ENCODE measurements at places on chromosomes 5 and 9. TPM values are rescaled to one million over a fixed set of nuclear protein-coding genes. Genes with fewer than 3 reads are reported as not detected.

The SPINK4 gene
- not detected for total RNA-seq

GRCh38 chr9:69199769-69200470 lies 25.8 kb downstream of the TJP2 start:
- H3K36me3 ChIP-seq: no peaks in the 10 kb centered on the region
- H3K27me3 ChIP-seq: no peaks in the 10 kb centered on the region
- no peak overlapping the region for H3K27ac ChIP-seq
- no peak overlapping the region for H3K4me3 ChIP-seq

GRCh38 chr9:89166852-89167251 lies 11.8 kb downstream of the SHC3 start:
- H3K4me3 ChIP-seq: no peak overlapping the region
- no peak overlapping the region for H3K27ac ChIP-seq
- no peaks in the 10 kb centered on the region for H3K4me1 ChIP-seq
- no peak for DNase-seq
- no peaks in the 10 kb centered on the region for H3K36me3 ChIP-seq

GRCh38 chr9:122127396-122127798 lies 32.2 kb downstream of the NDUFA8 start:
- no peak for DNase-seq
- peaks cover 10% of the 10 kb centered on the region for H3K4me1 ChIP-seq
- H3K36me3 ChIP-seq: no peaks in the 10 kb centered on the region
- H3K4me3 ChIP-seq: no peak overlapping the region
- H3K27ac ChIP-seq: no peak overlapping the region

DNA sequence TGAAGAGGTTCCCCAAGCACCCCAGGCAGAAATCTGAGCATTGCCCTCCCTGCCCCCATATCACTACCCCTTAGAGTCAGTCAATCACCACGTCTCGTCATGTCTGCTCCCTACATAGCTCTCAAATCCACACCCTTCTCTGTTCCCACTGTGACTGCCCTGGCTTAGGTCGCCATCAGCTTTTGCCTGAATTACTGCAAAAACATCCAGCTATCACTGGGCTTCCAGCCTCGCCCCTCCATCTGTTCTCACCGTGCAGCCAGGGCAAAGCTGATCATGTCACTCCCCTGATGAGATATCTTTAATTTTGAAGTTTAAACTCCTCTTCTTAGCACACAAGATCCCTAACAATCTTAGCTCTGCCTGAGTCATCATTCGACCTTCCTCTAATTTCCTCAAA lies 89.6 kb upstream of the TBC1D2 start:
- no peaks in the 10 kb centered on the region for H3K36me3 ChIP-seq
- no peak overlapping the region for H3K4me3 ChIP-seq
- H3K27ac ChIP-seq: no peak overlapping the region
- no peaks in the 10 kb centered on the region for H3K4me1 ChIP-seq

- no peak overlapping the region for H3K4me3 ChIP-seq
- peaks cover 6% of the 10 kb centered on the region for H3K4me1 ChIP-seq
- no peaks in the 10 kb centered on the region for H3K36me3 ChIP-seq
- H3K27me3 ChIP-seq: no peaks in the 10 kb centered on the region
- peak; percentile 86 for DNase-seq
Observed at GRCh38 chr9:91255327-91255726, 106.4 kb downstream of the AUH start.

DNA sequence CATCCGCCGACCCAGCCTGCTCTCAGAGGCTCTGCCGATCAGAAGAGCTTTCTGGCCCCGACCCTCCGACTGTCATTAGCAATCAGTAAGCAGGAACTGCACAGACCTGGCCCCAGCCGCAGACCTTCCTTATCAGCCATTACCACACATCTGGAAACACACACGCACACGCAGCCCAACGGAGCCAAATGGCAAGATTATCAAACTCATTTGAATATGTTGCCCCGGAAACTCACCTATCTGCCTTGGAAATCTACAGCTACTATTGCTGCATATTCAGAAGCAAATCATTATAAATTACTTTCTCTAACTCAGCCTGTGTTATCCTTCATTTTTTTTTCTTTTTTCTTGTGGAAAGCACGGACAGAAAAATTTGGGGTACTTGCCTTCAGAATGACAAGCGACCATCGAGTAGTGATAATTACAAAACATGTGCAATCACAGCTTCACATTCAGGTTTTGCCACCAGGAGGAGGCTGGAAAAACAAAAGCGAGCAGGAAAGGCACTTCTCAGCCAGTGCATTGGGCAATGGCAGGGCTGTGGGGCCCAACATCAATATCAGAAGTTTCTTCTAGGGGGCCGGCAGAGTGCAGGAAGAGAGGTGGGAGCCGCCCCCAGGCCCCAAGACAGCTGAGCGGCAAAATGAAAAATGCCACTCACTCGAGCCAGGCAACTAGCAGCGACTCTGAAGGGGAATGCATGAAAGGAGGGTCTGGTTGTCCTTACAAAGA lies 122.3 kb downstream of the VAV2 start:
- peak; percentile 58 for DNase-seq
- H3K4me3 ChIP-seq: no peak overlapping the region
- H3K36me3 ChIP-seq: no peaks in the 10 kb centered on the region
- H3K27me3 ChIP-seq: no peaks in the 10 kb centered on the region
- peaks cover 2% of the 10 kb centered on the region for H3K4me1 ChIP-seq

- H3K27me3 ChIP-seq: no peaks in the 10 kb centered on the region
- no peaks in the 10 kb centered on the region for H3K4me1 ChIP-seq
- H3K36me3 ChIP-seq: no peaks in the 10 kb centered on the region
- no peak for DNase-seq
Observed at GRCh38 chr5:168324859-168325630, 33.6 kb downstream of the WWC1 start.

- DNase-seq: no peak
- no peak overlapping the region for H3K4me3 ChIP-seq
- H3K4me1 ChIP-seq: no peaks in the 10 kb centered on the region
- H3K27me3 ChIP-seq: no peaks in the 10 kb centered on the region
- no peaks in the 10 kb centered on the region for H3K36me3 ChIP-seq
Observed at GRCh38 chr5:149765932-149766331, 35.8 kb downstream of the PPARGC1B start.

The SPATA31C1 gene
- total RNA-seq: not detected

DNA sequence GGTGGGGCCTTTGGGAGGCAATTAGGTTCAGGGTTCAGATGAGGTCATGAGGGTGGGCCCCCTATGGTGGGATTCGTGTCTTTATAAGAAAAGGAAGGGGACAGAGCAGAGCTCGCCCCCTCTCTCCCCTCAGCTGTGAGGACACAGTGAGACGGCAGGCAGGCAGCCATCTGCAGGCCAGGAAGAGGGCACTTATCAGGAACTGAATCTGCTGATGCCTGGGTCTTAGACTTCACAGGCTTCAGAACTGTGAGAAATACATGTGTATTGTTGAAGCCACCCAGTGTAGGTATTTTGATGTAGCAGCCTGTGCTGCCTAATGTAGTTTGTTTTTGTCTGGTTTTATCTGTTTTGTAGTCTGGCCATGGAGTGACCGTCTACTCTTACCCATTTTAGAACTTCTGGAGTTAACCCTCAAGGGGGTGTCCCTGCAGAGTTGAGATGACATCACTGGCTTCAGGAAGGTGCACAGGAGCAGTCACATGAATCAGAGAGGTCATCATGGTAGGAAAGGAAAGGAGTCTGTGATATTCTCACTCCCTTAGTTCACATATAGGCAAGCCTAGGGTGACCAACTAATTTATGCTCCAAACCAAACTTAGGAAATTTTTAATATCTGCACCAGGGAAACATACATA lies 71.0 kb downstream of the LRRC70 start:
- no peaks in the 10 kb centered on the region for H3K36me3 ChIP-seq
- H3K27me3 ChIP-seq: no peaks in the 10 kb centered on the region
- no peak for DNase-seq
- no peak overlapping the region for H3K4me3 ChIP-seq
- no peak overlapping the region for H3K27ac ChIP-seq

DNA sequence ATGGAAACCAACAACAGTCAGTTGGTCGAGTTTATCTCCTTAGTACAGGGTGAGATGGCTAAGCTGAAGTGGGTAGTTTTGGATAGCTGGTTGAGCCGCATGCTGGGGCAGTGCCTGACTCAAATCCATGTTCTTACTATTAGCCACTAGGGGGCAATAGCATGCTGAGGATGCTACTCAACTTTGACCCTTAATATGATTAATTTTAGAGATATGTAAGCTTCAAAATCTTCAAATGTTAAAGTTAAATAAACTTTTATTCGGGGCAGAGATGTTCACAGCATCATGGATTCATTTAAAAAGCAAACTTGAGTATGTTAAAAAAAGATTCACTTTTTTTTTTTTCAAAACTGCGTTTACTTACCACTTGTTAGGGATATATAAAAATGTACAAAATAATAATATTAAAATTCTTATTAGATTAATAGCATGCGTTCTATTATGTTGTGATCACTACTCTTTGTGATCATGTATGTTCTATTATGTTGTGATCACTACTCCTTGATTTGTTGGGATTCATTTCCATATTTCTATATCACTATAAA lies 57.0 kb downstream of the C9orf153 start:
- peak; percentile 69 for DNase-seq
- H3K4me3 ChIP-seq: no peak overlapping the region
- H3K27ac ChIP-seq: no peak overlapping the region
- H3K36me3 ChIP-seq: no peaks in the 10 kb centered on the region
- H3K4me1 ChIP-seq: no peaks in the 10 kb centered on the region

DNA sequence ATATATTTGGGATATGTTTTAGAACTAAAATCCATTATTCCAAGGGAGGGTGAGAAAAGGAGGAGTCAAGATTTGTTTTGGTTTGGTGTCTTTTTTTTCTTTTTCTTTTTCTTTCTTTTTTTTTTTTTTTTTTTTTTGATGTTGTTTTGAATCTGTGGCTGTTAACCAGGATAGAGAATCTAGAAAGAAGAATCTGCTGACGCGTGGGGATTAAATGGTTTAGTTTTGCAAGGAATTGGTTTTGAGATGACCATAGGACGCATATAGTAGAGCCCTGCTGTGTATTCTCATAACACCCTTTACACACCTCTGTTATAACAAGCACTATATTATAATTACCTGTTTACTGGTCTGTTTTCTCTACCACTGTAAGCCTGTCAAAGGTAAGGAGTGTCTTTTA lies 9.4 kb downstream of the RABGAP1 start:
- no peaks in the 10 kb centered on the region for H3K36me3 ChIP-seq
- H3K27ac ChIP-seq: no peak overlapping the region
- H3K4me3 ChIP-seq: no peak overlapping the region
- DNase-seq: no peak
- H3K27me3 ChIP-seq: no peaks in the 10 kb centered on the region
- H3K4me1 ChIP-seq: peaks cover 2% of the 10 kb centered on the region

- no peaks in the 10 kb centered on the region for H3K36me3 ChIP-seq
- H3K27ac ChIP-seq: no peak overlapping the region
- peak; percentile 22 for DNase-seq
- no peak overlapping the region for H3K4me3 ChIP-seq
- no peaks in the 10 kb centered on the region for H3K27me3 ChIP-seq
Observed at GRCh38 chr5:17365811-17366138, 132.3 kb upstream of the TAF11L2 start.

The PCDHGA8 gene
- 2.6 TPM for total RNA-seq

The SPINK13 gene
- not detected for total RNA-seq

GRCh38 chr5:168022446-168023169 lies 268.8 kb upstream of the WWC1 start:
- no peaks in the 10 kb centered on the region for H3K27me3 ChIP-seq
- H3K27ac ChIP-seq: no peak overlapping the region
- H3K4me3 ChIP-seq: no peak overlapping the region
- no peaks in the 10 kb centered on the region for H3K4me1 ChIP-seq
- no peaks in the 10 kb centered on the region for H3K36me3 ChIP-seq
- DNase-seq: no peak

DNA sequence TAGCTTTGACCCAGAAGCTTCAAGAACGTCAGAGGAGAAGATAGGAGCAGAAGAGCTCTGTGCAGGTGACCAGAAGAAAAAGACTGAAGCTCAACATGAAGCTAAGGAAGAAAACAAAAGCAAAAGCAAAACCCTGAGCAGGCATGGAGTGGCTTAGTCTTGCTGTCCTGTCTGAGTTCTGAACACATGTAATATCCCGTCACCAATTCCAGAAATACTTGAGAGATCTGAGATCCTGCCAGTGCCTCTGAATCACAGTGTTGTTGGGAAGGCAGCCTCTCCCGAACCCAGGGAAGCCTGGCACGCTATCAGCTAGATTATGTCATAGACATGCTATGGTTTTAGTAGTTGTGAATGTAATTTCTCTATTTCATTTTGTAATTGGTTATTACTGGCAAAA lies 235.7 kb downstream of the ICE1 start:
- no peak overlapping the region for H3K4me3 ChIP-seq
- H3K4me1 ChIP-seq: no peaks in the 10 kb centered on the region
- H3K27me3 ChIP-seq: no peaks in the 10 kb centered on the region
- no peaks in the 10 kb centered on the region for H3K36me3 ChIP-seq
- H3K27ac ChIP-seq: no peak overlapping the region

The PBX3 gene
- 22.1 TPM for total RNA-seq

DNA sequence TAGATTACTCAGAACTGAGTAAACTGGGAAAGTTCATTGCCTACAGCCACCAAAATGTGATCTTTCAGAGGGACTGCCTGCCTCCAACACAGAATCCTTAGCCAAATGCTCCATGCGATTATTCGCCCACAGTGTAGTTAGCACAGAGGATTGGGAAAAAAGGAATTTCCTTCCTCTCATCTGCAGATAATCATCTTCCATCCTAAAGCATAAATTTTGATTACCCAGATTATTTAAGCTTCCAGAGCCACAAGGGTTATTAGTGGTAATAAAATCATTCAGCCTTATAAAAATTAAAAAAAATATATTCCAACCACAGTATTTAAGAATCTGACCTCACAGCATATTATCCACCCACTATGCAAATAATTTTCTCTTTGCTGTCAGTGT lies 285.3 kb upstream of the GRAMD2B start:
- H3K4me1 ChIP-seq: no peaks in the 10 kb centered on the region
- H3K27ac ChIP-seq: no peak overlapping the region
- peak; percentile 73 for DNase-seq
- H3K27me3 ChIP-seq: no peaks in the 10 kb centered on the region
- no peak overlapping the region for H3K4me3 ChIP-seq

The BHMT2 gene
- 20.3 TPM for total RNA-seq

The HDAC3 gene
- 45.7 TPM for total RNA-seq

- H3K4me1 ChIP-seq: peaks cover 3% of the 10 kb centered on the region
- H3K36me3 ChIP-seq: no peaks in the 10 kb centered on the region
- no peak overlapping the region for H3K27ac ChIP-seq
- DNase-seq: no peak
- H3K27me3 ChIP-seq: no peaks in the 10 kb centered on the region
- no peak overlapping the region for H3K4me3 ChIP-seq
Observed at GRCh38 chr9:122192261-122192875, 32.7 kb downstream of the MORN5 start.

The PCDHGA2 gene
- 4.5 TPM for total RNA-seq

GRCh38 chr9:87464110-87464991 lies 33.3 kb upstream of the DAPK1 start:
- H3K27ac ChIP-seq: no peak overlapping the region
- H3K36me3 ChIP-seq: no peaks in the 10 kb centered on the region
- peak; percentile 9 for DNase-seq
- no peaks in the 10 kb centered on the region for H3K4me1 ChIP-seq

DNA sequence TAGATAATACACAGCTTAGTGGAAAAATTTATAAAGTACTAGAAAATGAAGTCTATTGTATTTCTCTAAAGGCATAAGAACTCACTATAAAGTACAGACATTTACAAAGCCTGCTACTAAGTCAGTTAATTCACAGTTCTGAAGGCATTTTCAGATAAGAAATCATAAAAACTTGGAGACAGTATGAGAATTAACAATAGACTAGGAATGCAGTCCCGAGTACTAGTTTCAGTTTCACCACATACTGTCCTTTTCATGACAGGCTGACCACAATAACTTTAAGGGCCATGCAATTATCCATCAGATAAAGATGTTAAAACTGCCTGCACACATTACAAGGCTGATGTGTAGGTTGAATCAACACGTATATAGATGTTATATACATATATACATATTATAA lies 362.6 kb upstream of the SMC2 start:
- H3K27ac ChIP-seq: no peak overlapping the region
- no peaks in the 10 kb centered on the region for H3K36me3 ChIP-seq
- no peak overlapping the region for H3K4me3 ChIP-seq
- DNase-seq: no peak
- H3K27me3 ChIP-seq: no peaks in the 10 kb centered on the region
- no peaks in the 10 kb centered on the region for H3K4me1 ChIP-seq
